ENCODE measurements at places on chromosomes 13 and 19.

DNA sequence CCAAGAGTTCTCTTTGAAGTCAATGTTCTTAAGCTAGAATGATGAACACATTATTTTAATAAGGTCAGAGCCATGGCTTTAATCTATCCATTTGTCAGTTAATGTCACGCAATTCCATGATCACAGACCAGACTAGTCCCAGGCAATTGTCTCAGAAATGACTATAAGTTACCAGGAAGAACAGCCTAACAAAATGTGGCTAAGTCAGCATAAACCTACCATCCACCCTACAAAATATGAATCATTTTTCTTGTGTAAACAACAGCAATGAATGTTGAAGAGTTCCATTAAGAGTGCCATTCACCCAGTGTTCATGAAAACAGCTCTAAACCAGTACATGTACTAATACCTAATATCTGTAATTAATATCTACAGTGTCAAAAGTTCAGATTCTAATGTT, 127.5 kb downstream of the KCTD12 start:
- DNase-seq, result no peak

GRCh38 chr13:108657519-108657918, 28.1 kb downstream of the MYO16 start:
- DNase-seq, result no peak

DNA sequence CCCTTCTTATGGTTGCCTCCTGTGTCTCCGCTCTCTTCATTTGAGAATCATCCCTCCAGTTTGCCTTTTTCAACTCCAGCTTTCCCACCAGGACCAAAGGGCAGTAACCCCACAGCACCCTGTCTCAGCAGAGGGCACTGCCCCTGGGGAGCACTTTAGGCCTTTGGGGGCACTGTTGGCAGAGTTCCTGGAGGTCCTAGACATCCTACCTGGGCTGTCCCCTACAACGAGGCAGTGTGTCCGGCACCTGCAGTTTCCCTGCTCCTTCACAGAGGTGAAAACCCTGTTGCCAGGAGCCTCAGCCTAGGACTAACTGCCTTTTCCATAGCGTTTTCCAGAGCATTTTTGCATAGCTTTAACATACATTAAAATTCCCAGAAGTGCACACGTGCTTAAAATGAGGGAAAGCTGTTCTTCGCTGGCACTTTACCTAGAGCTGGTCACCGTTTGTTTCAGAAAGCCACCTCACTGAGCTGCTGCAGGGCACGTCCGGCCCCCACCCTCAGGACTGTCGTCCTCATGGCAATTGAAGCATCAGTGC, 234.9 kb downstream of the TEX29 start:
- DNase-seq, result no peak

DNA sequence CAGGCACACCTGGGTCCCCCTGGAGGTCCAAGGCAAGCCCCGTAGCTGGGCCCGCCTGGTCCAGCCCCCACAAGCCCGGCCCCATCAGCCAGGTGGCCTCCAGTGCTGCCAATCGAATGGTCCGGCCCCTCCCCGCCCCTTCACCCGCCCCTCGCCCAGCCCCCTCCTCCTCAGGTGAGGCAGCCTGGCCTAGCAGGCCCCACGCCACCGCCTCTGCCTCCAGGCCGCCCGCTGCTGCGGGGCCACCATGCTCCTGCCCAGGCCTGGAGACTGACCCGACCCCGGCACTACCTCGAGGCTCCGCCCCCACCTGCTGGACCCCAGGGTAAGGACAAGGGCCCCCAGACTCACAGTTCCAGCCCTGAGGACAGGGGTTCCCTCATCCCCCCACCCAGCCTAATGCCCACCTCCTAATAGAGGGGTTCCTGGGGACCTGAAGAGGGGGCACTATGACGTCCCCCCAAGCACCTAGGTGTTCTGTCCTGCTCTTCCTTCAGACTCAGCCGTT, at the start of gene HPN:
Gene HPN (plus strand): TSS at position 174 of the 508 bp plus-strand sequence. CDS start 786 bp downstream, outside the sequence.
- no peak for DNase-seq

- no peak for DNase-seq
Observed at GRCh38 chr19:56015756-56016155, 29.2 kb downstream of the NLRP5 start.

- no peak for DNase-seq
Observed at GRCh38 chr13:46614582-46614981, 61.6 kb downstream of the LRCH1 start.

DNA sequence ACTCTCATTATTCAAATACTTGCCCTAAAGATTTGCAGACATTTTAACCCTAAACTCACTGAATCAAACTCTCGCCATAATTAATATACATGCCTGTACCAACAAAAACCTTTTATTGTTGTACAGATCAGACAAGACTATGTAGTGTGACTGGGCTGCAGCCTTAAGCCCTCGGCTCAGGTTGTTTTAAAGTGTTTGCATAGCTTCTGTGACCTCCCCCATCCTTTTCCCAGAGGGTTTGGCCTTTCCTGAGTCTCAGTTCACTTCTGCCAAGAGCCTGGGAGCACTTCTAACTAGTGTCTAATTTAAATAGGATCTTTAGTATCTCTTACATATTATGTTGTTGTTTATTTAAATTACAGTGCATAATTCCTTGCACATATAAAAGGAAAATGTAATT, 158.2 kb downstream of the HS6ST3 start:
- no peak for DNase-seq

DNA sequence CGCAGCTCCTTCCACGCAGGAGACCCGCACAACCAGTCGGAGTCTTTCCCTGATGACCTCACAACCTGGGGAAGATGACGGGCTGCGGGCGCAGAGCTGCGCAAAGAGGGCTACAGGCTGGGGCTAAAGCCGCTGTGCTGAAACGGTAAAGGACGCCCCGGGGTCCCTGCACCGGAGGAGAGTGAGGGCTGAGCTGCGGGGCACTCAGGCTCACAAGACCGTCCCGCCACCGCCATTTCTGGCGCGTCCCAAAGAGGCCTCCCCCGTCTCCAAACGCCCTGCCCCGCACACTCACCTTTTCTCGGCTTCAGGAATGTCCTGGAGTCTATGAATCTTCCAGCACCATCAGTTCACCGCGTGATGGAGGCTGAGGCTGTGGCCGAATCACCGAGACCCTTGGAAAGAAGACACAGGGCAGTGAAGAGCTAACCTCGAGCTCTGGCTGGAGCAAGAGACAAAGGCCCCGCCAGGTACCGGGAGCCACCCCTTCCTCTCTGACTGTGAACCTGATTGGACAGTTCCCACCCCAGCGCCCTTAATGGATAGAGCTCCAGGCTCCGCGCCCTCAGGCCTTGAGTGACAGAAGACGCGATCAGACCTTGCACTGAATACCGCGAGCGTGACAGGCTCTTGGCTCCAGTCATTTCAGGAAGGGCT, 41.8 kb upstream of the ZNF429 start:
- DNase-seq, result no peak

DNA sequence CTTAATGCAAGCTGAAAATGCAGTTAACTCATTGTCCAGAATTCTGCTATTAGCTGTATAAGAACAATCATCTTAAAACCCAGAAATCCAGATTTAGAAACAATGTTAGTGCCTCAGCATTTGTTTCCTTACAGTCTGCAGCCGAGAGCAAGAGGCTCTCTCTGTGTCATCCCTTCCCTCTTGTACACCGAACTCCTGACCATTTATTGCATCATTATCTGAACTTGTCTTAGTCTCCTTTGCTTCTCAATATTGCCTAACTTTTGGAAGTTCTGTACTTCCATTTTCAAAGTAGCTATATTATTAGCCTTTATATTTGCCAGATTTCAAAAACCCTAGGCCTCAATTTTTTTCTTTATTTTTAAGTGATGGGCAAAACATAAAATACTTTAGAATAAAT, 27.1 kb downstream of the RNASEH2B start:
- no peak for DNase-seq

DNA sequence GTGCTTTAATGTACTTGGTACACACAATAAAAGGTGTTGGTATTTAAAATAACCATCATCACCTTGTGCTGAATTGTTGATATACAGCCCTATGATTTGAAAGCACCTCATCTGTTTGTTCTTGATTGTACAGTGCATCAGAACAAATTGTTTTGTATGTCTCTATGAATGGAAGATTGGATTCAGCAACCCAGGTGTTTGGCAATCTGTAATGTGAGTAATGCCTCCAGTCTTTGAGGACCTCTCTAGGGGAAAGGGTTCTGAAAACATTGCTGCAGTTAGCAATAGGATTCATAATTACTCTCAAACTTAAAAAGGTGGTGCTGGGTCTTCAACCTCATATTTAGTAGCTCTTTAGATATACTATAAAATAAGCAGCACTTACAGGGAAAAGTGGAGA, 341.8 kb downstream of the OXGR1 start:
- DNase-seq, result no peak

DNA sequence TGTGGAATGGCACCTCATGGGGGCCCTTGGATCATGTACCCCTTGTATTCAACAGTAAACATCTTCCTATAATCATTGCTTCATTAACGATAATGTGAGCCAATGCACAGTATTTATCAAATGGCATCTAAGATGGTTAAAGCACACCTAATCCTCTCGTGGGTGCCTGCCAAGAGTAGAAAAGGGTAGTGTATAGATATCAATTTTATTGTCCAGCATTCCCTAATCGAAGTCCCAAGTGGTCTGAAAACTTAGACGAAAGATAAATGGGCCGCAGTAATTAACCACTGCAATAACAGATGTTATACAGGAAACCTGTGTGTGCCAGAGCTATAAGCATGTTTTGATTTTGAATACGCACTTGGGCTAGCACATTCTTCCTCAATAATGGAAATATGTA, 667 bp upstream of the MBNL2 start:
- no peak for DNase-seq

- no peak for DNase-seq
Observed at GRCh38 chr13:87497426-87497825, 173.7 kb upstream of the SLITRK5 start.

DNA sequence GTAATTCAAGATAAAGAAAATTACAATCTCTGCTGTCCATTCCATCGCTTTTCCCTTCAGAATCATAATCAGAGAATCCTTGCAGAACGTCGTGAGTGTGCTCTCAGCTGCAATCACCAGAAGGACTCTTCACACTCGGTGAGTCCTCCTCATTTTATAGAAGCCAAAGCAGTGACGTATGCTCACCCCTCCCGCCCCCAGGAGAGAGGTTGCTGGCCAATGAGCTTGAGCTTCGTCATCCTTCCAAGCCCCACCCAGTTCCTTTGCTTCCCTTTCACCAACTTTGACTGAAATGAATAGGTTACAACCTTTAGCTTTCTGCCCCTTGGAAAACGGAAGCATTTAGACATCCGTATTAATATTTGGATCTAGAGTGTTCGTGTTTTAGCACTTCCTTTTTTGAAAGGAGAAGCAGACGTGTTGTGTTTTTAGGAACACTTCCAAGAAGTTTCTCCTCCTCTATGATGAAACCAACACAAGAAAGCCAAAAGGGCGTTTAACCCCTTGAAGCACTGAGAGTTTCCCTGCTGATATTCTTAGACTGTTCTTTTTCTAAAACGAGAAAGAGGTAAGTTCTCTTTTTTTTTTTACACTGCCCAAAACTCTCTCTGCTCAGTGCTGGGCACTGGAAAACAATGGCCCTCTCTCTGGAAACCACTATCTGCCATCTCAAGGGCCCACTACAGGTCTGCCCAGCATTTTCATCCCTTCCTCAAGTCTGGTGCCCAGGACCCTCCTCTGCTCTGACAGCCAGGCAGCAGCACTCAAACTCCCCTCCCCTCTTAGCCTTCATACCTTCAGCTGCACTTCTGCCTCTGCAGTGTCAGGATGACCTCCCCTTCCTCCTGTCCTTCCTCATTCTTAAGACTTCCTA, 44.3 kb upstream of the CEACAM21 start:
- DNase-seq, result peak; percentile 52

- DNase-seq, result peak; percentile 74
Observed at GRCh38 chr19:57613941-57614743, at the start of gene ZNF134. Gene ZNF134, plus strand, starts transcription at chr19:57614242. Its CDS starts 5,227 bp downstream, at chr19:57619469.

- DNase-seq, result no peak
Observed at GRCh38 chr13:19985219-19985556, 26.7 kb downstream of the ZMYM2 start.

DNA sequence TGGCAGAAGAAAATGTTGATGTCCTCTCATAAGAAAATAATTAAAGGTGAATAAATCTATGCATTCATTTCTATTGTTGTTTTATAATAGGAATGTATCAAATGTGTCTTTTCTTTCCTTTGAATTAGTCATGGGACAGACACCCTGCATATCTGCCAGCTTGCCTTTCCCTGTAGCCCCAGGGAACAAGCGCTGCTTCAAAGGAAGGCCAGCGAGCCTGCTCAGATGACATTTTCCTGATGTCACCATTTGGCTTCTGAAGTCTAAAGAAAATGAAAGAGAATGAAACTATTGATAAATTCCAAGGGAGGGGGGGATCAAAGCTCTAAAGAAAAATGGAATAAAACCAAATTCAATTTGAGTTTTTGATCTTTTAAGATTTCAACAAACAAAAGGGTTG, 574.8 kb downstream of the IRS2 start:
- DNase-seq, result no peak

DNA sequence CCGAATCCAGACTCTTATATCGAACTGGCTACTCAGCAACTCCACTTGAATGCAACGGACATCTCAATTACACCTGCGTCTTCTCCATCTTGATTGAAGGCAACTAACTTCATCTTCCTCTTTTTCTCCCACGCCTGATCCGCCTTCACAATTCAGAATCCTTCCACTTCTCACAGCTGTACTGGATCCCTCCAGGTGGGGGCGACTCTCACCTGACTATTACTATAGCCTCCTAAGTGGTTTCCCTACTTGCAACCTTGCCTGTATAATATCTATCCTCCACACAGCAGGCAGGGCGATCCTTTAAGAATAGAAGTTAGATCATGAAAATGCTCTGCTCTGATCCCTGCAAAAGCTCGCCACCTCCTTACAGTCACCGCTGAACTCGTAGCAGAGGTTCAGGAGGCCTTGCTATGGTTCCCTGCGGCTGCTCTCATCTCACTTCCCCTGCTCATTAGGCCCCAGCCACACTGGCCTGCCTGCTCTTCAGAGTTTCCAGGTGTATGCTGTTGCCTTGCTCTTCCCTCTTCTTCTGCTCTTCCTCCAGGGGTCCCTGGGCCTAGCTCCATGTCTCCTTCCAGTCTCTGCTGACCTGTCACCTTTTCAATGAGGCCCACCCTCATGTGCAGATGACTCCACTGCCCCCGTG, 31.9 kb downstream of the RFXAP start:
- no peak for DNase-seq

GRCh38 chr13:71618159-71618558, 248.8 kb downstream of the DACH1 start:
- DNase-seq, result no peak

DNA sequence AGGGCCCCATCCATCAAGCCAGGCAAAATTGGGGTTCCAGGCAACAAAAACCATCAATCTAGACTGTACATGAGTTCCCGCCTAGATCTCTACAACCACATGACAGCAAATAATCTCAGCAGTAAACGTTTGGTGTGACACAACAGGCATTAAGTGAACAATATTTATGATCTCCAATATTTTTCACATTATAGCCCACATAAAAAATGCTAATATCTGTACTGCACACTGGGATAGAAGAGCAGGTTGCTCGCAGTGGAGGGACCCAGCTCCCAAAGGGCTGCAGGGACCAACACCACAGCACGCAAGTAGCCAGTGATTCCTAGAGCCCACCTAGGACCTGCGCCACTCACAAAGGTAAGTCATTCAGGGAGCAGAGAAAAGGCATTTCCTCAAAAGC, 25.9 kb downstream of the LATS2 start:
- DNase-seq, result no peak

GRCh38 chr13:95948656-95949055, 104.5 kb downstream of the UGGT2 start:
- DNase-seq, result no peak

- DNase-seq, result no peak
Observed at GRCh38 chr13:40812102-40812501, 22.7 kb downstream of the SLC25A15 start.

- no peak for DNase-seq
Observed at GRCh38 chr19:18980432-18981020, 39.5 kb upstream of the HOMER3 start.

GRCh38 chr19:2602391-2603181, 99.9 kb downstream of the GNG7 start:
- no peak for DNase-seq

- no peak for DNase-seq
Observed at GRCh38 chr19:1471010-1471514, 8.0 kb downstream of the C19orf25 start.

Data from stimulated activated CD4-positive, alpha-beta T cell treated with anti-CD3 and anti-CD28 coated beads, Interleukin-15, amount 100 ng/mL, for 1 hour (primary cell).